Nucleus accumbens (tissue), 56 donors: ENCODE measurements at places on chromosomes 1 and 21.

GRCh38 chr21:37603129-37603528 is 236.6 kb downstream of the DYRK1A start:
- no peak for DNase-seq

DNA sequence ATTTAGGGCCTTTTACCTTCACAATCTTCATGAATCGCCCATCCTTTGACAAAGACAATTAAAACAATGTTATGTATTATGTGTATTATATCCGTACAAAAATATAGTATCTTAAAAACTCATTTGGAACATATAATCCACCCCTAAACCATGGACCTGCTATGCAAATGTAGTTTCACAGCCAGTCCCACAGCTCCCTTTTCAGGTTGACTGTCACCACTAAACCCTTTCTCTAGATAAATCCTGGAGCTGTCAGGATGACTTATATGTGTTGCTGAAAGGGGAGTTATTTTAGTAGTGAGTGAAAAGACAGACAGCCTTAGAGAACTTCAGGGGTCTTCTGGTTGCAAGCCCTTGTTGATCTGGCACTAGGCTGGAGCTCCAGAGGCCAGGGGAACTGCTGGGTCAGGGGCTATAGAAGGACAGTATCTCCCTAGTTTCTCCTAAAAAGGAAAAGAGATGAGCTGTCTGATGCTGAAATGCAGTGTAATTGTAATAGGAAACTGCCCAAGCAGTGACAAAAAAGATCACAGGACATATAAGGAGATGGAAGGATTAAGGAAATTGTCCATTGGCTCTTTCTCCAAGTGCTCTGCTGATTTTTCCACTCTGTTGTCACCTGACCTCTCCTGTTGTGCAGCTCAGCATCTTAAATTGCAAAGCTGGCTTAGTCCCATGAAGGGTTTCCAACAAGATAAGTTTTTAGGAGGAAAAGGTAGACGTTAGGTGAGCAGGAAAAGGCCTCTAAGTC is 127.7 kb downstream of the S1PR1 start:
- DNase-seq: no peak

GRCh38 chr1:40392221-40392620 is 18.7 kb downstream of the SMAP2 start:
- DNase-seq: no peak

- DNase-seq: no peak
These were observed 55.3 kb downstream of the SEC16B start for GRCh38 chr1:177914603-177915002.

DNA sequence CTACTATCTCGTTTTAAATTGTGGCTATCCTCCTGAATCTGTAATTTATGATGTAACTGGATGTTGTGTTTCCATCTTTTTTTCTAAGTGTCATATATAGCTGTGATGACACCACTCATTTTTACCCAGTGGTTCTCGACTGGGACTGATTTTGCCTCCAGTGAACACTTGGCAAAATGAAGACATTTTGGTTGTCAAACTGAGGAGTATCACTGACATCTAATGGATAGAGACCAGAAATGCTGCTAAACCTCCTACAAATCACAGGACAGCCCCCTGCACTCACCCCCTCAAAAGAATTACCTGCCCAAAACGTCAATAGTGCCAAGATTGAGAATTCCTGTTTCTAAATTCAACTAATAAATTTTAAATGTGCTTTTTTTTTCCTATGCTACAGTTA is 1.9 kb downstream of the TRMT13 start:
- no peak for DNase-seq

- DNase-seq: no peak
These were observed 221.8 kb upstream of the ESRRG start for GRCh38 chr1:216944864-216945510.
